Endothelial cell of umbilical vein (primary cell): ENCODE measurements at places on chromosomes 11 and 22. TPM values are rescaled to one million over a fixed set of nuclear protein-coding genes. Genes with fewer than 3 reads are reported as not detected.

GRCh38 chr11:65780770-65781151 is at the start of gene AP5B1:
AP5B1 (minus strand) TSS chr11:65780976; CDS start chr11:65780591, 385 bp downstream.
- peak; percentile 41 for DNase-seq
- H3K27ac ChIP-seq, result peak within 1 kb of the TSS; percentile 81
- peaks cover 14% of the 10 kb centered on the region for H3K36me3 ChIP-seq
- H3K27me3 ChIP-seq, result peaks cover 9% of the 10 kb centered on the region
- peak within 1 kb of the TSS; percentile 73 for H3K4me3 ChIP-seq

GRCh38 chr22:17963015-17963414 is 61.3 kb downstream of the MICAL3 start:
- H3K4me3 ChIP-seq, result no peak overlapping the region
- DNase-seq, result no peak
- H3K4me1 ChIP-seq, result no peaks in the 10 kb centered on the region
- H3K27ac ChIP-seq, result no peak overlapping the region
- no peaks in the 10 kb centered on the region for H3K36me3 ChIP-seq

GRCh38 chr11:5605849-5606248 is 9.4 kb downstream of the TRIM6 start:
- no peaks in the 10 kb centered on the region for H3K4me1 ChIP-seq
- H3K27me3 ChIP-seq, result no peaks in the 10 kb centered on the region
- H3K27ac ChIP-seq, result no peak overlapping the region
- DNase-seq, result no peak
- H3K36me3 ChIP-seq, result no peaks in the 10 kb centered on the region

DNA sequence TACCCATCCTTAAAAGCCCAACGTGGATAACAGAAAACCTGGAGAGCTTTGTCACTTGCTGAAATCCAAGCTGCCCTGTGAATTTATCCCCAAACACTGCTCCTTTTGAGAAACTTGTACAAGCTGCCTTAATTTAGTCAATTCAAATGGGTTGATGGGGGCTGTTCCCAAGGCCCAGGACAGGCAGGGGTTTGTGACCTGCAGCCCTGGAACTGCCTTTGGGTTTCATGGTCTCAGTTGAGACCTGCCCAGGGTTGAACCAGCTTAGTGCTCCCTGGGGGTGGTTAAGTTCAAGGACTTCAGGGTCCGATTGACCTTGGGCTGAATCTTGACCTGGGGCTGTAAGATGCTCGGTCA is 112.1 kb upstream of the OR4B1 start:
- no peak overlapping the region for H3K4me3 ChIP-seq
- H3K27ac ChIP-seq, result no peak overlapping the region
- DNase-seq, result no peak
- peaks cover 1% of the 10 kb centered on the region for H3K4me1 ChIP-seq

DNA sequence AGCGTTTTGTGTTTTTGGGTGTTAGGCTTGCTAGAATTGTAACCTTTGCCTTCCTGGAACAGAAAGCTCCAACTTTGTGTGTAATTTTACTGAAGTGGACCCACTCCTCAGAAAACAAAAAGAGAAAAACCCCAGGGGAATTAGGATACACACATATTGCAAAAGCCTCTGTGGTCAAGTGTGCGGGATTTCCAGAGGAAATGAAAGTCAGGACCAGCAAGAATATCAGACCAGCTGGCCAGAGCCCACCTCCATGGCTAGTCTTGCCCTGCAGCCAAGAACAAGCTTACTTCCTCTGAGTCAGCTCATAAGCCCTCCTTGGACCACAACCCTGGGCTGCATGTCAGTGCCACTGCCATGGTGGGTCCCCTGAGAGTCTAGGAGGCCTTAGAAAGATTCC is 37.0 kb upstream of the FTH1 start:
- no peak overlapping the region for H3K27ac ChIP-seq
- peak; percentile 62 for DNase-seq
- H3K4me3 ChIP-seq, result no peak overlapping the region

- H3K4me1 ChIP-seq, result peaks cover 13% of the 10 kb centered on the region
- H3K27me3 ChIP-seq, result no peaks in the 10 kb centered on the region
- no peaks in the 10 kb centered on the region for H3K36me3 ChIP-seq
- H3K27ac ChIP-seq, result no peak overlapping the region
Measured at GRCh38 chr22:30324014-30324730, 2.6 kb downstream of the TBC1D10A start.

Gene PGA3
- not detected in 2 replicates for total RNA-seq

Gene NADSYN1
- total RNA-seq, result 96.2 and 99.2 TPM in 2 replicates

Gene LGALS12
- total RNA-seq, result not detected in 2 replicates
